ENCODE measurements at places on chromosomes 2 and 18. TPM values are rescaled to one million over a fixed set of nuclear protein-coding genes. Genes with fewer than 3 reads are reported as not detected.

- peaks cover 85% of the 10 kb centered on the region for H3K36me3 ChIP-seq
- peaks cover 8% of the 10 kb centered on the region for H3K4me1 ChIP-seq
- H3K27me3 ChIP-seq, result no peaks in the 10 kb centered on the region
- H3K27ac ChIP-seq, result no peak overlapping the region
- DNase-seq, result no peak
- H3K4me3 ChIP-seq, result no peak overlapping the region
Observed at GRCh38 chr2:216131175-216131926, 22.2 kb downstream of the XRCC5 start.

LINC00305 gene
- total RNA-seq, result not detected

DNA sequence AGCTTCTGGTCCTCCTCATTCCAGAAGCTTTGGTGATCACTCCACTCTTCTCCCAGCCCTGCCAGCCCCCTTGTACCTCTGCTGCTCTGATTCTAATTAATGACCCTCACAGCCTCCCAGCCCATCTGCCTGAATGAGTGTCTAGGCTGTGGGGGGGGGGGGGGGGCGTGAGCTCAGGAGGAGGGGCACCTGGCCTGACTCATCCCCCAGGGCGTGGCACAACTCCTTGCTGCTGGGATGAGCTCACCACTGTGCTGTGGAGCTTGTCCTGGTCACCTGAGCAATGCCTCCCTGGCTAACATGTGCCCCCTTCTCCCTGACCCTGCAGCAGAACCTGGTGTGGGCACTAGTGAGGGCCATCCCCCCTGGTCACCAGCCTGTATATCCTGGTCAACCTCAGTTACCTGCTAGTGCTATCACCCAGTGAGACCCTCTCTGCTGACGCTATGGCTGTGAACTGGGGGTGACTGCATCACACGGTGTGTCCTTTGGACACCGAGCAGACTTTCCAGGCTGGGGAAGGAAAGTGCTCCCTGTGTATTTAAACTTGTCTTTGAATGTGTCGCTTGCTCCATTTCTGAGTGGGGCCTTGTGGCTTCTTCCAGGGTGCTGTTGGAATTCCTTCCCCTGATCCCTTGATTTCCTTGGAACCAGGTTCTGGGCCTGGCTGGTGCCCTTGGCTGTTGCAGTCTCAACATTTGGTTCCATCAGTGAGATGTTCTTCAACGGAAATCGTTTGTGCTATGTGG, 41.5 kb upstream of the PUM2 start:
- H3K36me3 ChIP-seq, result no peaks in the 10 kb centered on the region
- H3K27me3 ChIP-seq, result no peaks in the 10 kb centered on the region
- no peak for DNase-seq
- no peak overlapping the region for H3K4me3 ChIP-seq
- H3K4me1 ChIP-seq, result no peaks in the 10 kb centered on the region

TUBB8B gene
- not detected for total RNA-seq

DNA sequence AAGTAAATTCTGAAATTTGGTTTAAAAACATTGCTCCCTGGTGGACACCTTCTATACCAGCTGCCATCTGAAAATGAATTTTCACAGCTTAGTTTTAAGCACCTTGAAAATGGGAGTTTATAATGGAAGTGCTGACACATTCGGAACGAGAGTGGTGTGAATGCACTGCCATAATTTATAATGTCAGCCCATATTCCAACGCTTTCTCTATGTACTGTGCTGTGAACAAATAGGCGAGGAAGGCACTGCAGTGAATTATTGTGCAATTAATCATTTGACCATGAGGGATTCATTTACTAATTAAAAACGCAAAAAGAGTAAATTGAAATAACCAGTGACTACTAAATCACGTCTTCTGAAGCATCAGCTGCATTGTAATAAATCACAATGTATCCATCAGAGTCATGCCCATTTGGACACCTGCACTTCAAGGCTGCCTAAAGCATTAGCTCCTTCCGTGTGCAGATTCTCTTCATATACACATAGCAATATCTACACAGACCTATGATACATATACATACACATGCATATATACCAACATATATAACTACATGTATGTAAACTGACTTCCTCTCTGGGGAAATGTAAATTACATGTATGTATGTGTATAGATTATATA, 699.8 kb downstream of the GALR1 start:
- no peak for DNase-seq

- no peak for DNase-seq
- no peaks in the 10 kb centered on the region for H3K27me3 ChIP-seq
- no peaks in the 10 kb centered on the region for H3K36me3 ChIP-seq
Observed at GRCh38 chr2:239027391-239028252, 179.7 kb downstream of the TWIST2 start.

GAREM1 gene
- total RNA-seq, result 7.0 TPM

DNA sequence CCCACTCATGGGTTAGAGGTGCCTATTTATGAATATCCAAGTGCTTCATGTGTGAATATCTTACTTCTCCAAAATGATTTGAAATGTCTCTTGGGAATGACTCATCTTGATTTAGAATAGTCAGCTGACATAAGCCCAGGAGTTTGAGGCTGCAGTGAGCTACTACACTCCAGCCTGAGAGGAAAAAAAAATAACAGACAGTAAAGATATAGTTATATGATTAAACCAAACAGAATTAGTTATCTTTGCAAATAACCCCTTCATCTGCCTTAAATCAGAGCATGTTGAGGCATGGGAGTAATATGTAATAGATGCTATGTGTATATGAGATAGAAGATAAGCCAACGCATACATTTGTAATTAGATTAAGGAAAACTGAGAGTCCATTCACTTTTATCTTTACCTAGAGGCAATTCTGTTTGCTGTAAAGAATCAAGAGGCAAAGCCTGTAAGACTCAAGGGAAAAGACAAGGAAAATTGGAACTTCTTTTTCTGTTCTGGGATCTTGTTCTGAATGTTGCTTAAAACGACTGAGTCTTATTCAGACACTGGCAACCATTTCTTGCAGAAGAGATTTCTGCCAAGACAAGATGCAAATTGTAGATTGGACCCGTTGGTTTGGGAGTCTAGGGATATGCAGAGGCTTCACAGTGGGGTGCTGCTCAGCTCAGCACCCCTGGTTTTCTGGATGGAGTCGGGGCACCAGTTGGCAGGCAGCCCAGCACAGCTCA, 104.4 kb downstream of the LIPG start:
- H3K27me3 ChIP-seq, result no peaks in the 10 kb centered on the region
- no peak for DNase-seq

- no peaks in the 10 kb centered on the region for H3K27me3 ChIP-seq
- no peaks in the 10 kb centered on the region for H3K4me1 ChIP-seq
- no peak overlapping the region for H3K27ac ChIP-seq
- no peaks in the 10 kb centered on the region for H3K36me3 ChIP-seq
- no peak overlapping the region for H3K4me3 ChIP-seq
Observed at GRCh38 chr2:100664756-100665101, 101.9 kb downstream of the PDCL3 start.

DNA sequence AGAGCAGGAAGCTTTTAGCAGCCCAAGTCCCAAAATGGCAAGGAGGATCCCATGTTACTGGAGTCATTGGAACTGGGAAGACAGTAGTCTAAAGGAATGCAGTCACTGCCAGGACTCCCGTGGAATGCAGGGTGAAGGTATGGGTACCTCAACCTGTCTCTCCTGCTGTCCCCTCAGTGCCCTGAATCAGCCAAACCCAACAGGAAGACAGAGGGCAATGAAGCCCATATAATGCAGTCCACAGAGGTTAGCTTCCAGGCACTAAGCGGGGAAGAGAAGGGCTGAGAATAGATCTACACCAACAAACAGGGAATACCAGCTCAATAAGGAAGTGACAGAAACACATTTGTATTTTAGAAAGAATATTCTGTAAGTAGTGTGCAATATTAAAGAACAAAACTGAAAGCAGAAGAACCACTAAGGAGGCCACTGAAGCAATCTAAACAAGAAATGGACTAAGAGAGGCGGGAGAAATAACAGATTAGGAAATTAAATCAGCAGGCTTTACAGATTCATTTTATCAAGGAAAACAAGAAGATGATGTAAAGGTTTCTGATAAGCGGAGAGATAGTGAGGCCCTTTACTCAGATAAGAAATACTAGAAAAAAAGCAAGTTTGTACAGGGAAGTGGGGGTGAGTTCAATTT, 8.3 kb downstream of the NEMP2 start:
- H3K36me3 ChIP-seq, result no peaks in the 10 kb centered on the region
- no peak overlapping the region for H3K4me3 ChIP-seq
- H3K27ac ChIP-seq, result no peak overlapping the region
- no peaks in the 10 kb centered on the region for H3K27me3 ChIP-seq

DNA sequence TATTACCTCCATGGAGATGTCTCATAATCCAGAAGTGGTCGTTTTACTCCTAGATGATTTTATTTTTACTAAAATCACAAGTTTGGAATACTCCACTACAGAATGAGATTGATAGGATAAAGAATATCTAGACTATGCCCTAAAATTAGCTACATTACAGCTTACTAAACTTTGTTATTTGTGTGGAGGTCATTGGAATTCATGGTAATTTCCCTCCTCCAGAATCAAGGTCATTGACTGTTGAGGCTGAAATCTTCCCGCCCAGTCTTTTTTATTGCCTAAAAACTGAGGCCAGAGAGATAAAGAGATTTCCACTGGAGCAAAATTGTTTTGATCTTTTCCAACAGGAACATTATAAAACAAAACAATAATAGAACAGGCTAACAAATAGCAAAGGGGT, 35.0 kb downstream of the ITGB6 start:
- DNase-seq, result no peak
- H3K27me3 ChIP-seq, result no peaks in the 10 kb centered on the region
- no peak overlapping the region for H3K27ac ChIP-seq
- no peaks in the 10 kb centered on the region for H3K4me1 ChIP-seq
- no peaks in the 10 kb centered on the region for H3K36me3 ChIP-seq
- no peak overlapping the region for H3K4me3 ChIP-seq

BCS1L gene
- total RNA-seq, result 21.3 TPM

DNA sequence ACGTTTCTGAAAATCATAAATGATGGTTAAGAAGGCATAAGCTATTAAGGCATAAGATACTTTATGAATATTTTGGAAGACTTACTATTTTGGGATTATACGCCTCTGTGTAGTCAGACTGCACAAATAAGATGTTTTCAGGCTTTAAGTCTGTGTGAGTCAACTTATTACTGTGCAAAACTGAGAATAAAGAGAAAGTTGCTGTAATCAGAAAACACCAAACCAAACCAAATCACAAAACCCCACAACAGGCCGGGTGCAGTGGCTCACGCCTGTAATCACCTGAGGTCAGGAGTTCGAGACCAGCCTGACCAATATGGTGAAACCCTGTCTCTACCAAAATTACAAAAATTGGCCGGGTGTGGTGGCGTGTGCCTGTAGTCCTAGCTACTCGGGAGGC, 7.7 kb downstream of the CLK1 start:
- DNase-seq, result no peak
- H3K4me3 ChIP-seq, result no peak overlapping the region
- H3K27ac ChIP-seq, result no peak overlapping the region

- DNase-seq, result no peak
- H3K27me3 ChIP-seq, result no peaks in the 10 kb centered on the region
- H3K36me3 ChIP-seq, result no peaks in the 10 kb centered on the region
- no peak overlapping the region for H3K27ac ChIP-seq
Observed at GRCh38 chr2:204486805-204487204, 58.5 kb upstream of the PARD3B start.

IDH1 gene
- 28.0 TPM for total RNA-seq

- no peak overlapping the region for H3K4me3 ChIP-seq
- no peaks in the 10 kb centered on the region for H3K27me3 ChIP-seq
- H3K4me1 ChIP-seq, result peaks cover 10% of the 10 kb centered on the region
- H3K27ac ChIP-seq, result no peak overlapping the region
Observed at GRCh38 chr2:220789961-220790360, 782.1 kb downstream of the EPHA4 start.

KANSL3 gene
- 54.2 TPM for total RNA-seq

DNA sequence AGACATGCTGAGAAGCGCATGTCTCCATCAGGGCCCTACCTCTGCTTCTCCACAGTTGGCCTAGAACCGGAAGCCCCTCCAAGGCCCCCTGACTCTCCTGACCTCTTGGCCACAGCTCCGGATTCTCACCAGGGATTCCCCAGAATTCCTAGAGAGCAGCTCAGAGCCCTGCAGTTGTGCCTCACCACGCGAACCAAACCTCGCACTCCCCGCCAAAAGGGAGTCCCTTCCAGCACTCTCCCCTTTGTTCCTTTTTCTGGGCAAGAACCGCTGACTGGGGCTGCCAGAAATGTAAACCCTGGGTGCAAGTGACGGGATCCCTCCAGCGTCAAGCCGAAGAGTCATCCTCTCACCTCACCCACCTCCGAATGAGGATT, 36.7 kb downstream of the AFF3 start:
- peak; percentile 92 for DNase-seq
- H3K27ac ChIP-seq, result peak overlapping the region; percentile 82
- H3K27me3 ChIP-seq, result peaks cover 3% of the 10 kb centered on the region
- peak overlapping the region; percentile 83 for H3K4me3 ChIP-seq
- no peaks in the 10 kb centered on the region for H3K36me3 ChIP-seq
- H3K4me1 ChIP-seq, result peaks cover 37% of the 10 kb centered on the region

TMEM198 gene
- 3.7 TPM for total RNA-seq

DNA sequence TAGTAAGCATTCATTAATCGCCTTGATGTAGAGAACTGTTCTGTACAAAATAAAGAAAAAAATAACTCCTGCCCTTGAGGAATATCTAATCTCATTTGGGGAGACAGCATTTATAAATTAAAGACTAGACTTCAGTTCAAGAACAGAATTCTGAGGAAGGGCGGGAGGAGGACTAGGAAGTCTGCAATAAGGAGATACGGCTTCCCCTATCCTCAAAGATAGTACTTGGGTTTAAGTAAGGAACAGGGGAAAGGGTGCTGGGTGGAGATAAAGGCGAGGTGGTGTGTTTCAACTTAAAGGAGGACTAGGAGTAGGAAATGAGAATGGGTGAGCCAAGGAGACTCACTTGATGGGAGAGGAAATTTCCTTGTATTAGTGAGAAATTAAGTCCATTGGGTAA, 121.9 kb upstream of the MSTN start:
- no peaks in the 10 kb centered on the region for H3K27me3 ChIP-seq
- H3K27ac ChIP-seq, result peak overlapping the region; percentile 3
- DNase-seq, result no peak
- peaks cover 2% of the 10 kb centered on the region for H3K4me1 ChIP-seq
- H3K4me3 ChIP-seq, result no peak overlapping the region

DNA sequence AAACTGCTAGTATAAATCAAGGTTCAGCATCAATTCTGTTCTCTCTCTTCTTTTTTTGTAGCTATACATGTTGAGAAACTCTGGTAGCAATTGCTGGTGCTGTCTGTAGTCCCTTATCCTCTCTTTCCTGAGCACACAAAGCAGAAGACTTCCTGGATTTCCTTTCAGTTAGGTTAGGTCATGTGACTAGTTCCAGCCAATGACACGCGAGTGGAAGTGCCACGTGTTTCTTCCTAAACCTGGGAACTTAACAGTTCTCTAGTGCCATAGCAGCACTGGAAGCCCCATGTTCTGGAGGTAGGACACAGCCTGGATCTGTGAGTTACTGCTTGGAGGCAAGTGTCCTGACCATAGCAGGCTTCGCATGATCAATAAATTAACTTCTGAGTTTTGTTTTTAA, 125.9 kb downstream of the PLA2R1 start:
- no peaks in the 10 kb centered on the region for H3K27me3 ChIP-seq
- H3K4me3 ChIP-seq, result no peak overlapping the region
- no peak overlapping the region for H3K27ac ChIP-seq
- H3K36me3 ChIP-seq, result no peaks in the 10 kb centered on the region
- peaks cover 8% of the 10 kb centered on the region for H3K4me1 ChIP-seq

GRCh38 chr2:81835321-81836000, 1530.9 kb upstream of the LRRTM1 start:
- H3K27me3 ChIP-seq, result no peaks in the 10 kb centered on the region
- no peak for DNase-seq
- no peaks in the 10 kb centered on the region for H3K4me1 ChIP-seq
- H3K36me3 ChIP-seq, result no peaks in the 10 kb centered on the region

All from esophagus muscularis mucosa (tissue), 4 donors.